ENCODE measurements at places on chromosomes 12 and 14.

- peaks cover 2% of the 10 kb centered on the region for H3K4me1 ChIP-seq
- peak overlapping the region; percentile 85 for H3K27ac ChIP-seq
- peak overlapping the region; percentile 92 for H3K4me3 ChIP-seq
- DNase-seq = no peak
- H3K27me3 ChIP-seq = no peaks in the 10 kb centered on the region
Measured at GRCh38 chr12:49019120-49019430, 499 bp upstream of the PRKAG1 start.

GRCh38 chr14:93729993-93730392 is 58.3 kb downstream of the PRIMA1 start:
- H3K27ac ChIP-seq = no peak overlapping the region
- no peaks in the 10 kb centered on the region for H3K27me3 ChIP-seq
- H3K4me3 ChIP-seq = no peak overlapping the region
- peaks cover 4% of the 10 kb centered on the region for H3K4me1 ChIP-seq

- no peaks in the 10 kb centered on the region for H3K36me3 ChIP-seq
- no peak for DNase-seq
- no peak overlapping the region for H3K27ac ChIP-seq
- no peaks in the 10 kb centered on the region for H3K4me1 ChIP-seq
- H3K27me3 ChIP-seq = no peaks in the 10 kb centered on the region
Measured at GRCh38 chr14:99806836-99807235, 13.6 kb downstream of the EML1 start.

- H3K27ac ChIP-seq = peak overlapping the region; percentile 54
- H3K27me3 ChIP-seq = no peaks in the 10 kb centered on the region
- DNase-seq = peak; percentile 67
- H3K36me3 ChIP-seq = no peaks in the 10 kb centered on the region
Measured at GRCh38 chr12:120972870-120973543, 5.3 kb upstream of the HNF1A start.

- no peak for DNase-seq
- no peaks in the 10 kb centered on the region for H3K4me1 ChIP-seq
- H3K27ac ChIP-seq = no peak overlapping the region
- H3K36me3 ChIP-seq = no peaks in the 10 kb centered on the region
- no peak overlapping the region for H3K4me3 ChIP-seq
Measured at GRCh38 chr12:10540776-10541205, 35.1 kb downstream of the EIF2S3B start.

DNA sequence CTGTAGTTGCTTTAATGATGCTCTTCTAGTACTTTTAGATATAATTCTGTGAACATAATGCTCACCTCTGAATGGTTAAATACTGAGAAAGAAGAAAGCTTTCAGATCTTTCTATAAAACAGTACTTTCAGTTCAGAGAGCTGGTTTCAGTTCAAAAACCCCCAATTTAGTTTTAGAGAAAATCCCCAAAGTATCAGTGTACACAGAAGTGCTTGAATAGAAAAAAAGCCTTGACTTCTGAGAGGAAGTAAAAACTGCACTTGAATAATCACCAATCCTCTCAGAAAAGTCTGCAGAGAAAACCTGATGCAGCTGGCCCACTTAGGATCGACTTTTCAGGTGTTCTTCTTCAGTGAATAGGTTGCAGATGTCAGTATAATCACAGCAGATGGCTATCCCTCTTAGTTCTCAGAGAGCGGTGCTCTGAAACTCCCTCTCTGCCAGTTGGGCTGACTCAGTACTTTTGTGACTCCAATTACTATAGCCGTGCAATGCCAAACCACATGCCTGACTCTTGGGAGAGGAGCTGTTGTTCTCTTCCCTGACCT is 616.3 kb downstream of the LRFN5 start:
- no peaks in the 10 kb centered on the region for H3K36me3 ChIP-seq
- H3K4me3 ChIP-seq = no peak overlapping the region
- H3K27me3 ChIP-seq = no peaks in the 10 kb centered on the region
- DNase-seq = no peak

DNA sequence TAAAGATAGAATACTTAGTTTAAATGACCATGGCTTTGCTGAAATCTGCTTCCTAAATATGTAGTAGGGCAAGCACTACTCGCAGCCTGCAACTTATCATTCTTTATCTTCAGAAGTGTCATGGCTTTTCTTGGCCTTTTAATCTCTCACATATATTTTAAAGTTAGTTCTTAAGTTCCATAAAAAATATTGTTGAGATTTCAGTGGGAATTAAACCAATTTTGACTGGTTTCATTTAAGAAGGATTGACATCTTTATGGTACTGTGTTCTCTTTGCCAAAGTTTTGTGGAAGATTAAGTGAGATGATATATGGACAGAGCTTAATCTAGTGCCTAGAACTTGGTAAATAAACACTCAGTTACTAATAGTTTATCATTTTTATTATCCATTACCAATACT is 56.7 kb downstream of the KIAA0586 start:
- H3K4me1 ChIP-seq = no peaks in the 10 kb centered on the region
- H3K27me3 ChIP-seq = no peaks in the 10 kb centered on the region
- H3K27ac ChIP-seq = no peak overlapping the region
- H3K4me3 ChIP-seq = no peak overlapping the region
- no peaks in the 10 kb centered on the region for H3K36me3 ChIP-seq

DNA sequence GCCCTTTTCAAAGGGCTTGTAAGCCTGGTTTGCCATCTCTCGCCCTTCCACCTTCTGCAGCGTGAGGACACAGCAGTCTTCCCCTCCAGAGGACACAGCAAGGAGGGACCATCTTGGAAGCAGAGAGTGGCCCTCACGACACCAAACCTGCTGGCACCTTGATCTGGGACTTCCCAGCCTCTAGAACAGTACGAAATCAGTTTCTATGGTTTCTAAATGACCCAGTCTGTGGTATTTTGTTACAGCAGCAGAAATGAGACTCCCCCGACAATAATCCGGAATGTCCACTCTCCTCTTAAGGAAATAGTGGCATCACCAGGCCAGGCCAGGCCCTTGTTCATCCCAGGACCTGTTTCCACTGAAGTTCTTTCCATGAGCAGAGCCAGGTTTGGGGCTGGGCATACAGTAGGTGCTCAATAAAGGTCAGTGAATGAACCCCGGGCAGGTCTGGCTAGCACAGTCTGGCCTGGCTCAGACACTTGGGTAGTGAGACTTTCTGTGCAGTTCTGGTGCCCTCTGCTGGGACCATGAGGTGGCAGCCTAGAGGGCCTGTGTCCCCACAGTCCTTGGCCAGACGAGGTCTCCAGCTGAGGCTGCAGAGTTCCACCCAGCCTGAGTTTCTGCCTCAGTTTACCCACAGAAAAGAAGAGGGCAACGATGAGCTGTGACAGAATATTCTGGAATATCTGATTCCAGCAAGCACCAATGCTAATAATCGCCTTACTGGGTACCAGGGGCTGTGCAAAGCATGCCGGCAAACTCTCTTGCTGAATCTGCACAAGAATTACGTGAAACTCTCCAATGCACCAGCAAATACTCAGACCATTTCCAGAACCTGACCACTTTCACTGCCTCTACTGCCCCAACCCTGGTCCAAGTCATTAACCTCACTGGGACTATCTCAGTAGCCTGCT is 14.0 kb downstream of the ABCB9 start:
- no peak overlapping the region for H3K27ac ChIP-seq
- no peaks in the 10 kb centered on the region for H3K4me1 ChIP-seq
- no peak for DNase-seq
- no peaks in the 10 kb centered on the region for H3K36me3 ChIP-seq
- no peaks in the 10 kb centered on the region for H3K27me3 ChIP-seq
- no peak overlapping the region for H3K4me3 ChIP-seq

DNA sequence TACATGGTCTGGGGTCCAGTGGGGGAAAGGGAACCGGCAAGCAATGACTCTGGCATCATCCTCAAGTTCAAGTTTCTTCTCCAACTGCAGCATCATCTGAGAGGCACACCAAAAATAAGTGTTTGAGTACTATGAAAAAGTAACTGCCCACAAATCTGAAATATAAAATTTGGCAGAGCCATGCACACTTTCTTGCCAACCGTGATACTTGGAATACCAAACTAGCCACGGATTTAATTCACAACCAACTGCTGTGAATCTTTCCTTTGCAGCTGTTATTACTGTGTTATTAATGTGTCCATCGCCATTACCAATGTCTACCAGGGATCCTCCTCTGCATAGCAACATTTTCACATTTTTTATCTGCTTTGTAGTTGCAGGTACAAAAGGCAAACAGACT is 74.6 kb downstream of the GXYLT1 start:
- DNase-seq = no peak
- no peak overlapping the region for H3K4me3 ChIP-seq
- no peaks in the 10 kb centered on the region for H3K27me3 ChIP-seq
- no peaks in the 10 kb centered on the region for H3K4me1 ChIP-seq

GRCh38 chr12:4030929-4031702 is 157.9 kb upstream of the PARP11 start:
- H3K27me3 ChIP-seq = peaks cover 2% of the 10 kb centered on the region
- DNase-seq = peak; percentile 91
- H3K36me3 ChIP-seq = no peaks in the 10 kb centered on the region
- peak overlapping the region; percentile 29 for H3K27ac ChIP-seq
- H3K4me3 ChIP-seq = no peak overlapping the region
- peaks cover 25% of the 10 kb centered on the region for H3K4me1 ChIP-seq

DNA sequence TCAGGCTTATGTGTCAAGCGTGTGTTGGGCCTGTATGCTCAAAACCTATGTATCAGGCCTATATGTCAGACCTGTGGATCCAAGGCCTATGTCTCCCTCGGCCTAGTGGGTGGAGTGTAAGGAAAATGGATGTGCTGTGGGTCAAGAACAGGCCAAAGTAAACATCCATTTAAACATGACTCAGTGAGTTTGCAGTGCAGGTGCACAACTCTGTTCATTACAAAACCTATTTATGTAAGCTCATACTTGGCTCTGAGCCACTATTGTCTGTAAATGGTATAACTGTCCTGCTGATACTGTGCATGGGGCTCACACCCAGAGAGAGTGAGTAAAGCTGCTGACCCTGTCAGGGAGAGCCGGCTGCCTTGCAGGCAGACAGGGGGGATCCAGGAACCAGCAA is 249.7 kb upstream of the AVPR1A start:
- H3K27ac ChIP-seq = no peak overlapping the region
- no peak overlapping the region for H3K4me3 ChIP-seq
- no peak for DNase-seq
- no peaks in the 10 kb centered on the region for H3K27me3 ChIP-seq
- no peaks in the 10 kb centered on the region for H3K36me3 ChIP-seq
- no peaks in the 10 kb centered on the region for H3K4me1 ChIP-seq

GRCh38 chr12:30188602-30189326 is 405.0 kb upstream of the TMTC1 start:
- H3K4me3 ChIP-seq = no peak overlapping the region
- H3K4me1 ChIP-seq = no peaks in the 10 kb centered on the region
- no peaks in the 10 kb centered on the region for H3K27me3 ChIP-seq
- DNase-seq = no peak

GRCh38 chr12:86158956-86159355 is 97.2 kb downstream of the MGAT4C start:
- H3K4me1 ChIP-seq = no peaks in the 10 kb centered on the region
- no peak overlapping the region for H3K27ac ChIP-seq
- H3K27me3 ChIP-seq = no peaks in the 10 kb centered on the region

DNA sequence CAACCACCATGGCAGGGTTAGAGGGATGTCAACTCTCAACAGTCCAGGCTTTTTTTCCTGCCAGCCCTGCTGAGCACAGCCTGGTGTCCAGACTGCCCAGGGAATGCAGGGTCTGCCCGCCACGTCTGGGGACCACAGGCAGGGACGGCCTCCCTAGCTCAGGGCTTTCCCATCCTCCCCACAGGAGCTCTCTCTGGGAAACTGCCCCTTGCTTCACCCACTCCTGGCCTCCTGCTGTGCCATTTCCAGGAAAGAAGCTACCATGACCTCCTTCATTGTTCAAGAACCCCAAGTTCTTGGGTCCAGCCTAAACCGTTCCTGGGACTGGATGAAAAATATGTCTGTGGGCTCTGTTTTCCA is 4.8 kb downstream of the SCNN1A start:
- H3K4me1 ChIP-seq = peaks cover 47% of the 10 kb centered on the region
- DNase-seq = no peak
- peaks cover 4% of the 10 kb centered on the region for H3K36me3 ChIP-seq
- H3K27ac ChIP-seq = peak overlapping the region; percentile 72
- no peaks in the 10 kb centered on the region for H3K27me3 ChIP-seq
- no peak overlapping the region for H3K4me3 ChIP-seq

GRCh38 chr14:80475074-80475473 is 263.8 kb upstream of the DIO2 start:
- no peak overlapping the region for H3K4me3 ChIP-seq
- H3K27ac ChIP-seq = no peak overlapping the region
- DNase-seq = no peak
- no peaks in the 10 kb centered on the region for H3K4me1 ChIP-seq
- no peaks in the 10 kb centered on the region for H3K36me3 ChIP-seq

GRCh38 chr14:65600742-65601141 is 188.2 kb downstream of the FUT8 start:
- H3K4me1 ChIP-seq = no peaks in the 10 kb centered on the region
- no peak overlapping the region for H3K4me3 ChIP-seq
- no peaks in the 10 kb centered on the region for H3K36me3 ChIP-seq
- H3K27ac ChIP-seq = no peak overlapping the region
- DNase-seq = no peak
- no peaks in the 10 kb centered on the region for H3K27me3 ChIP-seq

DNA sequence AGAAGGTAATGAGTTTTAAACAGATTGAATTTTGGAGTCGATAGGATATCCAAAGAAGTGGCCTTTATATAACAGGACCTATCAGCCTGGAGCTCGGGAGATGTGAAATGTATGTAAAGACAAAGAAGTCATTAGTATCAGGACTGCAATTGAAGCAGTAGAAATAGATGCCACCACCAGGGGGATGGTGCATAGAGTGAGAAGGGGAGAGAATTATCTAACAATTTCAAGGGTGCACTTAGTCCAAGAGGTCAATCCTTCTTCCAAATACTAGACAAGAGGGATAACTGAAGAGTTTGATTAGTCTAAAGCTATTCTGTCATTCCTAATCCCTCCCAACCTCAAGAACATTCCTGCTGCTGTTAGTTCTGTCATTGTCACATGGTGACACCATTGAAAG is 127.8 kb downstream of the CFAP54 start:
- no peak overlapping the region for H3K27ac ChIP-seq
- no peak overlapping the region for H3K4me3 ChIP-seq
- H3K4me1 ChIP-seq = no peaks in the 10 kb centered on the region
- no peak for DNase-seq

DNA sequence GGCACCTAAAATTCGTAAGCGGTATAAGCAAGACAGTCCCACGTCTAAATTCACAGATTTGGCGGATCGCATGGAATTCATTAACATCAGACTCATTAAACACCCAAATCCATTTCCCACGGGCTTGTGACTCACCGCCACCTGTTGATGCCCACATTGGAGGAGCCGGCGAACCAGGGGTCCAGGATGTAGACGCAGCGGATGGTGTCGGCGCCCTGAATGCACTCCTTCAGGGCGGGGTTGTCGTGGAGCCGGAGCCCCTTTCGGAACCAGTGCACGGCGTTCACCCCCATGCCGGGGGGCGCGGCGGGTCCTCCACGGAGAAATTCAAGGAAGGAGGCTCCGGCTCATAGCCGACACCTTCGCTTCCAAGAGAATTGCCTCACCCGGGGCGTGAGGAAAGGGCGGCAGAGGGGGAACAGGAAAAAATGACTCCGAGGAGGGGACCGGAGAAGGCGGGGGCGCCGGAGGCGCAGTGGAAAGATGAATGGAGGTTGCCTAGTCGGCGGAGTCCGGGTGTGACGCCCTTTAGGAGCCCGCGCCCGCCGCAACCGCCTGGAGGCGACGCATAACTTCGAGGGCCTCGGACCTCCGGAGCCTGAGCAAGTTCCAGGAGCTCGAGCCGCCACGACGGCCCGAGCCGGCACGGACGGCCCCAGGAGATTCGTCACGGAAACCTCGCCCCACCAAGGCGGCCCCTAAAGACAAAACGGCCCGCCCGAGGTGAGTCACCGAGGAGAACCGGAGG is 506 bp downstream of the CRY1 start:
- H3K4me1 ChIP-seq = no peaks in the 10 kb centered on the region
- DNase-seq = no peak
- H3K4me3 ChIP-seq = peak overlapping the region; percentile 89
- no peaks in the 10 kb centered on the region for H3K27me3 ChIP-seq
- peak overlapping the region; percentile 99 for H3K27ac ChIP-seq
